ENCODE measurements at places on chromosomes 16 and 17.

GRCh38 chr16:22267764-22268163 is 29.4 kb upstream of the POLR3E start:
- DNase-seq: no peak

- DNase-seq: no peak
Observed at GRCh38 chr16:69511651-69512050, 54.1 kb upstream of the NFAT5 start.

DNA sequence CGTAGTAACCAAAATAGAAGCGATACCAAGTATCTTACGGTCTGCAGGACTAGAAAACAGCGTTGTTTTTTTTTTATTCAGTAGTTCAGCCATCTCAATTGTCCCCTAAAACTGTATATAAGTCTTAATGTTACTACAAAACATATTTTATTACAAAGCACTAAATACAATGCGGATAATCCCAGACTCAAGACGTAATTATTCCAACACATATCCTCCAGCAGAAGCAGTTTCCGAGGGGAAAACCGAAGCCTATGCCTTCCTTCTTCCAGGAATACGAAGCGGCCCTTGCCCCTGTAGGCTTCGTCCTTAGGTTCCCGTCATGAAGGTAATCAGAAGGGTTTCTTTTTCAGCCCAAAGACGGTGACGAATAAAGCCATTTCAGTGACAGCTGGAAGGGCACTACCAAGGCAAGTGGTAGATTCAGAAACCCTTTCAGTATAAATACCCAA is 2.3 kb downstream of the TMEM107 start:
- no peak for DNase-seq

DNA sequence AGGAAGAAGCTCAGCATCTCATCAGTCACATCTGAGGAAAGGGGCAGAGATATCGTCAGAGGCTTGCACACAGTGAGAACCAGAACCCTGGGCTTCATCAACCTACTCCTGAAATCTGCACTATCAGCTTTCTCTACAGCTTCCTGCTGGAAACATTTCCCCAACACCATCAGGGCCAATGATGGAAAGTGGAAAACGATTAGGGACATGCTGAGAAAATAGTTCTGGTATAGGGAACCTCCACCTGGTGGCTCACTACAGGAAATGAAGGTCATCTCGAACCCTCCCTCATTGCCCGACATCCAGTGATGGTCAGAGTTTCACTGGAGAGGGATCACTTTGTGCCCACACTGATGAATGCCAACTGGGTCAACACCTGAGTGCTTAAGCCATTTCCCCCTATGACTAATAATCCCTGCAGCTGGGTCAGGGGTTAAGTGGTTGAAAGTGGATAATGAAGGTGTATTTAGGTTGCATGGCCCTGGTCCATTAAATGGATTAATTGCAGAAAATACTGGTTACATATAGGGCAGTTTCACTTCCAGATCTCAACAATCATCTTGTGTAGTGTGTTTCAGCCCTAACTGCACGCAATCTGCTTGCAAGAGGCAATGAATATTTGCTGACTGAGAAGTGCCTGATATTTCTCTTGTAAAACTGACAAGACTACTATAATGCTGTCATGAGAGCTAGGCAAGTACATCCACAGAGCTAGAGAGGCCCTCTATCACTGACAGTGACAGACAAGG is 43.1 kb upstream of the GSG1L start:
- DNase-seq: no peak

GRCh38 chr17:37025847-37026530 is 77.2 kb downstream of the AATF start:
- DNase-seq: no peak

DNA sequence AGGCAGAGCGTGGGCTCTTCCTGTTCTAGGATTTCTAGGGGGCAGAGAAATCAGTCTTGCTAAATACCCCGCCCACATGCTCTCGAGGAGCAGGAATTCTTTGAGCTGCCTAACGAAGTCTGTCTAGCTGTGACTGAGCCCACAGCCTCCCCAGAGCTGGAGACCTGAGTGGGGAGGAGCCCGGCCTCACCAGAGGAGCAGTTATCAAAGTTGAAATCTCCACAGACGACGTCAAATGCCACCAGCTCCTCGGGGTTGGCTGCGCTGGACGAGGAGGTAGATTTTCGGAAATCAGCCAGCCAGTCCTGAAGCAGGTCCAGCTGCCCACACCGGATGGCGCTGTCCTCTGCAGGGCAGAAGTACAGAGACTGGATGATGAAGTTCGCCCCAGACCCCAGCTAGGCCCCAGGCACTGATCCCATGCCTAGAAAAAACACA is 53.8 kb downstream of the PRMT7 start:
- DNase-seq: no peak
